K562 (cell line): ENCODE measurements at places on chromosomes 12 and 14.

- peak; percentile 92 for DNase-seq
Measured at GRCh38 chr12:53380104-53380793, at the start of gene SP1. Gene SP1, plus strand, starts transcription at chr12:53380176. Its CDS starts 116 bp downstream, at chr12:53380292.

DNA sequence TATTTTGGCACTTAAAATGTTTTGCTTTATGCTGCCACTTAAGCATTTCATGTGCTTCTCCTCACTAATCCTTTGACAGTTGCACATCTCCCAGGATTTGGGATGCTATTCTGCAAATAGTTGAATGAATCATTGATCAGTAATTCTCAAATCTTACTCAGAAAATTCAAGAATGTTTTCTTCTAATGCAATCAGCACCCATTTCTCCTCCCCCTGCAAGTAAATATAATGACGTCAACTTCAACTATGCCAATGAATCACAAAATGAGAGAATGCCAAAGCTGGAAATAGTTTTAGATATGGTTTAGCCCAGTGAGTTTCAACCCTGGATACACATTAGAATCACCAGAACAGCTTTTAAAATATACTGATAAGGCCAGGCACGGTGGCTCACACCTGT, 2.1 kb upstream of the BLOC1S1 start:
- DNase-seq, result no peak

- DNase-seq, result no peak
Measured at GRCh38 chr12:123037791-123038190, 57.3 kb downstream of the ARL6IP4 start.

DNA sequence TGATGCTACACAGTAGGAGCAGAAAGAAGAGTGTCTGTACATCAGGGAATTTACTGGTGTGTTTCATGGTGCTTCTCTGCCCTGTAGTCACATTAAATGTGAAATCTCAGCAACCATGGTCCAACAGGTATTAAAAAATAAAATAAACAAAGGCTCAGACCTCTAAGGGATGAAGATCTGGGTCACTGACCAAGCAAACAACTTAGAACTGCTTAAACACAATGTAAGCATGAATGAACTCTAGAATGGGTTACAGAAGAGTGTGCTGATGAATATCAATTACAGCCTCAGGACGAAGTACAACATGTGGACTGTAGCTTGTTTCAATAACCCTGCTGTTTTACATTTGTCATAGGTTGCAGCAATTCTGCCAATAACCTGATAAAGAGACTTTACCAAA, 47.4 kb downstream of the SLC35F4 start:
- no peak for DNase-seq

DNA sequence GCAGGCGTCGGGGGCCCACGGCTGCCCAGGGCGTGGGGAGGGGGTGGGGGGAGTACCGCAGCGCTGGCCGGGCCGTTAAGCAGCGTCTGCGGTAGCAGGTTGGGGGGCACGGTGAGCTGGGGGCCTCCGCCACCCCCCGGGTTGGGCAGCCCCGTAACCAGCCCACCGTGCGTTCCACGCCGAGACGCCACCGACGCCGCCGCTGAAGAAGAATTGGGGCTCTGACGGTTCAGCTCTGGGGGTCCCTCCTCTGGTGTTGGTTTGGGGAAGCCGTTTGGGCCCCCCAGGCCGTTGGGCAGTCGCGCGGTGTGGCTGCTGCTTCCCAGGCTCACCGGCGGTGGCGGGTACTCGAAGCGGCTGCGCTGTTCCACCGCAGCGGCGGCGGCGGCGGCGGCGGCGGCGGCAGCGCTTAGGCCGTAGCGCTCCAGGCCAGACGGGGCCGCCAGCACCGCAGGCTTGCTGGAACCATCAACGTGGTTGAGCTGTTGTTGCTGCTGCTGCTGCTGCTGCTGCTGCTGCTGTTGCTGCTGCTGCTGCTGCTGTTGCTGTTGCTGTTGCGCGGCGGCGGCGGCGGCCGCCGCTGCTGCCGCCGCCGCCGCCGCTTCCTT, 1.5 kb downstream of the IRF2BPL start:
- peak; percentile 38 for DNase-seq

- no peak for DNase-seq
Measured at GRCh38 chr12:101436136-101436535, 28.6 kb upstream of the ARL1 start.

DNA sequence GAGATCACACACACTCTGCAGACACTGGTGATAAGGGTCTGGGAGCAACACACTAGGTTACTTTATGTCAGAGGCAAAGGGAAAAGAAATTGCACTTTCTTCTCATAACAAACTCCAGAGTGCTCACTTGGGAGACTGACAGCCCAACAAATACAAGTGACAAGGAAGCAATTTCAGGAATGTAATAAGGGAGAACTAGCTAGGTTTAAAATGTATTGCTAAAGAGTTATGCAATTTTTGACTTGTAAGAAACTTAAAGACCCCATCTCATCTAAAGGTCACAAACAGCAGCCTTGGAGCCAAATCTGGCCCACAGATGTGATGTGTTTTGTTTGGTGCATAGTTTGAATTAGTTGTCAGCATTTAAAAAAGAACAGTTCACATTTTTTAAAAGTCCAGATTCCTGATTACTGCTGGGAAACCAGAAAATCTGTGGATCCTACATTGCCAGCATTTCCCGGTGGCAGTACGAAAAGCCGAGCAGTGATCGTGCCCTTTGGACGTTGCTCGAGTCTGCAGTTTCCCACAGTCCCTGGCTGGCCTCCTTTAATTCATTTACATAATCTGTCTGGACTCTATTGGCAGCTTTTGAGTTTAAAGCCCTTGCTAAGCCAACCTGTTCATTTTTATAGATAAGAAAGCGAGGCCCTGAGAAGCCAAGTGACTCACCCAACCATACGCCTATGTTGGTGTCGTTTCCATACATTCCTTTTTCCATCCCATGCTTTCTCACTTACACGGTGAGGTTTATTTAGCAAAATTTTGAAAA, 42.0 kb upstream of the ETV6 start:
- DNase-seq, result no peak

DNA sequence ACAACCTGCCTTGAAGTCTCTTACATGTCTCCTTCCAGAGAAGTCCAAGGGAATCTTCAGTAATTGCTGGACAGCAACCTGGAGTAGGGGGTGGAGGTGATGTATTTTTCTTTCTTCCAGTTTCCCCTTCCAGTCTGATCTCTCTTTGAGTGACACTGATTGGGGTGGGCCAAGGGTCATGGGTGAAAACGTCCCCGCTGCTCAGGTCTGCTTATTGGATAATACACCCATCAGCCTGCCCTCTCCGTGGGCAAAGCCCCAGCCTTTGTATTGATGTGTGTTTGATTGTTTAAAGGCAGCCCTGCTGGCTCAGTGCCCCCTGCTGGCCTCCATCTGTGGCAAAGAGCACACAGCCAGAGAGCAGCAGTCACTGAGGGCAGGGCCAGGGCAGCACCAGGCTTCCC, 35.7 kb upstream of the ATP2A2 start:
- no peak for DNase-seq

- no peak for DNase-seq
Measured at GRCh38 chr12:122355706-122356105, 66.8 kb downstream of the CLIP1 start.

- DNase-seq, result no peak
Measured at GRCh38 chr12:10557329-10557728, 51.6 kb downstream of the EIF2S3B start.

GRCh38 chr12:1977588-1977987, 26.7 kb downstream of the DCP1B start:
- no peak for DNase-seq

GRCh38 chr12:795305-795704, 42.9 kb downstream of the WNK1 start:
- no peak for DNase-seq

DNA sequence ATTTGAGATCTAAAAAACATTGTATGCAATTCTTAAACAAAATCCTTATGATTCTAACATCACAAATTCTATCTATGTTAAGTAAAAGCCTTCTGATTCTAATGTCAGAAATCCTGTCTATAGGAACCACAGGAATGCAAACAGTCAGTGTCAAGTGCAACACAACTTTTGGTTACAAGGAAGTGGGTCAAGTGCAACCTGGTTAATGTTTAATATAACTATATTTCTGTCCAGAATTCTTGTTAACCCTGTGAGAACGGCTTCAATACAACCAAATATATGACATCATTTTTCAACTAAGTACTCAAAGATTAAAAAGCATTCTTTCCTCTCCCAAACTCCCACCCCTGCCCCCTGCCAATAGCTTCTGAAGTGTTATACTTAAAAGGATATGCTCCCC, 107.9 kb upstream of the PLEKHA5 start:
- DNase-seq, result no peak

GRCh38 chr12:32734952-32735351, 20.7 kb downstream of the YARS2 start:
- DNase-seq, result peak; percentile 17

- no peak for DNase-seq
Measured at GRCh38 chr12:5456906-5457305, 25.0 kb downstream of the NTF3 start.

DNA sequence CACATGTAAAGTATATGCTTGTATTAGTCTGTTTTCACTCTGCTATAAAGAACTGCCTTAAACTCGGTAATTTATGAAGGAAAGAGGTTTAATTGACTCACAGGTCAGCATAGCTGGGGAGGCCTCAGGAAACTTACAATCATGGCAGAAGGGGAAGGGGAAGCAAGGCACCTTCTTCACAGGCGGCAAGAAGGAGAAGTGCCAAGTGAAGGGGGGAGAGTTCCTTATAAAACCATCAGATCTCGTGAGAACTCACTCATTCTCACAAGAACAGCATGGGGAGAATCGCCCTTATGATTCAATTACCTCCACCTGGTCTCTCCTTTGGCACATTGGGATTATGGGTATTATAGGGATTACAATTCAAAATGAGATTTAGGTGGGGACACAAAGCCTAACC, 229.5 kb upstream of the PLXNC1 start:
- no peak for DNase-seq

GRCh38 chr14:68964300-68965093, 14.6 kb downstream of the ACTN1 start:
- no peak for DNase-seq

- DNase-seq, result no peak
Measured at GRCh38 chr12:131946757-131947156, 3.0 kb upstream of the EP400 start.

- DNase-seq, result peak; percentile 15
Measured at GRCh38 chr12:66144791-66145754, 14.5 kb upstream of the LLPH start.

GRCh38 chr12:103279444-103279843, 216.3 kb downstream of the C12orf42 start:
- DNase-seq, result no peak

DNA sequence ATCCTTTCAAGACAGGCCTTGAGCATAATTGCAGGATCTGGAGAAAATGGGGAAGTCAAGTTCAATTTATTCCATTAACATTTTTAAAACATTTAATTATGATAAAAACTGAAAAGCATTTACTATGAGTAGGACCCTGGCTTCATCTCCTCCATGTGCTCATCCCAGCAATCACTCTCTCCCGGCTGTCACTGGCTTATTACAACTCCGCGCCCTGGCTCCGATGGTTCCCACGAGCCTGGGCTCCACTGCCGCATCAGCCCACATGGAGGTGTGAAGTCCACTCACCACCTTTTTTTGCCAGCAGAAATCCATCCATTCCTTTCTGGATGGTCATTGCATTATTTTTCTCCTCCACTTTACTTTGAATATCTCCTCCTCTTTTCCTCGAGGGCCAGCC, 194.4 kb downstream of the EMP1 start:
- DNase-seq, result no peak

DNA sequence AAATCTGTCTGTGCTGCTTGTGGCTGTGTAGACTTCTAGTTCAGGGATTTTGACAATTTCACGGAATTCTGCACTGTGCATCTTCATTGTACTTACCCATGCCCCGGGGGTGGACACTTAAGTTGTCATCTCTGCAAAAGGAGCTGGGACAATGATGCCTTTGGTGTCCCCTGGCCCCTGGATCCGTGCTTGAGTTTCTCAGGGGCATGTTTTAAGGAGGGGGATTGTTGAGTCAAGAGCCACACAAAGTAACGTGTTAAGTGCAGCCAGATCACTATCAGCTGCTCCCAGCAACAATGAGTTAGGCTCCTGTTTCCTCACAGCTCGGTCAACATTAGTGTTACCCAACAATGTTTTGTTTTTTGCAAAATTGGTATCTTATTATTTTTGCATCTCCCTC, 305.0 kb upstream of the DIO3 start:
- no peak for DNase-seq

- no peak for DNase-seq
Measured at GRCh38 chr12:1922985-1923384, 4.5 kb upstream of the CACNA2D4 start.

DNA sequence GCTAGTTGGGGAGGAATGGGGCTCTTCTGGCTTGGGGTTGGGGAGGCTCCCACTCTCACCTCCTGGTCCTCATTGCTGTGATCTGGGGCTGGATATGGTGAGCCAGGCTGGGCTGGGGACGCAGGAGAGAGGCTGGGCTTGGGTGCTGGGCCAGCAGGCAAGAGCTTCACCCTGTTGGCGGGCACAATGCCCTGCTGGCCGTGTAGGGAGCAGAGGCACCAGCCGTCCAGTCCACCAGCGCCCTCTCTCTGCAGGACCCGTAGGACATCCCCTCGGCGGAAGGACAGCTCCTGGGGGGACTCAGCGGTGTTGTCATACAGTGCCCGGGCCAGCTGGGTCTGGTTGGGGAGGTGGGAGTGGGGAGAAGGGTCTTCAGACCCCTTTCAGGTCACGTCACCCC, 4.5 kb downstream of the EFS start:
- DNase-seq, result peak; percentile 32

- no peak for DNase-seq
Measured at GRCh38 chr12:106894774-106895173, 60.9 kb upstream of the TMEM263 start.

DNA sequence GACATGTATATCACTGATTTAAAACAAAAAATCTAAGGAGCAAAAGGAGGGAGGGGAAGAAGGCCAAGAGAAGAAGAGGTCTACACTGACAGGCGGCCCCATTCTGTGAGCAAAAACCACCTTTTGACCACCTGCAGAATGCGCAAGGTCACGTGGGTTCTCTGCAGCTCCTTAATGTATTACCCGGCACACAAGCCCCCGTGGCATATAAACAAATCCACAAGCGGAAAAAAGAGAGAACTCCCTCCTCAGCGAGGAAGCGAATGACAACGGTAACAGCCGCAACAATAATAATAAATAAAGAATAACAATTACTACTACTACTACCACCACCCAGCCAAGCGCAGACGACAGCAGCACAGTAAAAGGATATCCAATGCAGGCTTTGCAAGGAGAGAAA, 1.3 kb downstream of the KSR2 start:
- no peak for DNase-seq

- no peak for DNase-seq
Measured at GRCh38 chr12:62291864-62292760, 31.9 kb downstream of the USP15 start.

- DNase-seq, result no peak
Measured at GRCh38 chr12:110676171-110676570, 12.7 kb downstream of the HVCN1 start.

DNA sequence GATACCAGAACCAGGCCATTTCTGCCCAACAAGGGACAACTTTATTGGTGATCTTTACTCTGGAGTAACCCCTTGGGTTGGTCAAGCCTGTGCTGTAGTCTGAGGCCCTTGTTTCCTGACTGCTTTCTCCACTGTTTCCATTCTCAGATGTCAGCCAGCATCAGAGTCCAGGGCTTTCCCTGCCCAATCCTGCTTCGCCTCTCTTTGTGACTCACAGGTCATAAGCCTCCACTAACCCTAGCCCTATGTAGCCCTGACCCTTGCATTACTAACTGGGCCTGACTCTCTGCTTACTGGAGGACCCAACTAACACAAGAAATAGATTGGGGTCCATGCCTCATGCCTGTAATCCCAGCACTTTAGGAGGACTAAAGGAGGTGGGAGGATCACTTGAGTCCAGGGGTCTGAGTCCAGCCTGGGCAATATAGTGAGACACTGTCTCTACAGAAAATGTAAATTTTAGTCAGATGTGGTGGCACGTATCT, 8.6 kb upstream of the SNRNP35 start:
- DNase-seq, result no peak
